ENCODE measurements at places on chromosomes 12 and 14.

DNA sequence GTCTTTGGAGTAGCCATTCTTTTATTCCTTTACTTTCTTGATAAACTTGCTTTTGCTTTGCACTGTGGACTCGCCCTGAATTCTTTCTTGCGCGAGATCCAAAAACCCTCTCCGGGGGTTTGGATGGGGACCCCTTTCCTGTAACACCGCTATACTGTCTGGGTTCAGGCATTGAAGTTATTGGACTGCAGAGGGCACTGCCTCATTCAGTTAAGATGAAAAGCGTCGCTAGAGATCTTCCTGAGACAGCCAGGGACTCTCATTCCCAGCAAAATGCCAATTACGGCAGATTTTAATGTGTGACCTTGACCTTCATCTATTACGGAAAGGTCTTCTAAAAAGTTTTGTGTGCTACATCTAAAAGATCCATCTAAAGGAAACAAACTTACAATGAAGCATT lies 17.3 kb upstream of the RIMKLB start:
- DNase-seq: no peak

DNA sequence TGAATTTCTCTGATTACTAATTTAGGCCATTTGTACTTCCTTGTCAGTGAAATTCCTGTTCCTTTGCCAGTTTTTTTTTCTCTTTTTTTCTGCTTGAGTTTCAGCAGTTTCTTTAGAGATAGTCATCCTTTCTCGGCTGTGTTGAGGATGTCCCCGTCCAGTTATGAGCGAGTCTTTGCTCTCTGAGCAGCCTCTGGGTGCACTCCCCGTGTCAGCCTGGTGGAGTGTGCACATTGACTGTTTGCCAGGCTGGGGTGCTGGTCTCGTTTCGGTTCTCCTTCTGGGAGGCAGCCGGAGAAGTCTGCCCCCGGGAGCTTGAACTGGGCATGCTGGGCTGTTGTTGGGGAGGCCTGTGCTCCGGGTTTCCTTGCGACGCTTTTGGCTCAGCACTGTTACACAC lies 3.0 kb downstream of the PACS2 start:
- peak; percentile 70 for DNase-seq

DNA sequence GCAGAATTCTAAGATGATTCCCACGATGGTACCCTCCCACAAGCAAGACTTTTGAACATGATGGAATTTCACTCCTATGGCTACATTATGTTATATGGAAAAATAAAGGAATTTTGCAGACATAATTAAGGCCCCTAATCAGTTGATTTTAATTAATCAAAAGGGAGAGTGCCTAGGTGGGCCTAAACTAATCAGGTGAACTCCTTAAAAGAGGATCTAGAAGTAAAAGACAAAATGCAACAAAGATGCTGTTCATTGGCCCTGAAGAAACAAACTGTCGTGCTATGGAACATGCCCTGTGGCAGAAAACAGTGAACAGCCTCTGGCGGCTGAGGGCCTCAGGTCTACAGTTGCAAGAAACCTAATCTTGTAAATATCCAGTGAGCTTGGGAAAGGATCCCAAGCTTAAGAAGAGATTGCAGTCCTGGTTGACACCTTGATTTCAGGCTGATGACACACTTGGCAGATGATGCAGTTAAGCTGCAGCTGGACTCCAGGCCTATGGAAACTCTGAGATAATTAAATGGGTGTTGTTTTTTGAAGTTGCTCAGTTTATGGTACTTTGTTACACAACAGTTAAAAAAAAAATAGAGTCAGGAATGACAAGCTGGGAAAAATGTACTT lies 13.8 kb downstream of the TMCC3 start:
- DNase-seq: no peak

DNA sequence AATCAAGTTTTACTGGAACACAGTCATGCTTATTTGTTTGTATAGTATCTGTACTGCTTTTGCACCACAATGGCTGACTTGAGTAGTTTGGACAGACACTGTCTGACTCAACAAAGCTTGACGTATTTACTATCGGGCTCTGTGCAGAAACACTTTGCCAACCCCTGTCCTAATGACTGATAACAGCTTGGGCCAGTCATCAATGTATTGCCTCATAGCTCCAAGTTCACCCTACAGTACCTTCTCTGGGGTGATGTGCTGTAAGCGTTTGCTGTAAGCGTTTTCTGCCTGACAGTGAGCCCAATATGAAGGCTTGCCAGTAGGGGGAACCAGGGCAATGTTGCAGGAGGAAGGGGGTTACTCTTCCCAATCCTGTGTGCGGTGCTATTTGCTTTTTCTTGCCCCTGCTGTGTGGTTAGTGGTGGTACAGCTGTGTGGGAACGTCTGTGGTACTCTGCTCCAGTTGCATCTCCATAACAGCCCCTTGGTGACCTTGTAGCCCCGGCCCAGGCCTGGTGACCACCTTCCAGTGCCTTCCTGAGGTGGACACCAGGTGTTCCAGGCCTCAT lies 5.4 kb upstream of the CCDC177 start:
- DNase-seq: peak; percentile 88

GRCh38 chr14:58923751-58924405 lies 264.6 kb upstream of the DAAM1 start:
- DNase-seq: no peak

- DNase-seq: no peak
Observed at GRCh38 chr14:104142946-104143470, 4.6 kb downstream of the KIF26A start.

- no peak for DNase-seq
Observed at GRCh38 chr14:39773387-39774126, 341.3 kb upstream of the FBXO33 start.
